ENCODE measurements at places on chromosomes 7 and 10. TPM values are rescaled to one million over a fixed set of nuclear protein-coding genes. Genes with fewer than 3 reads are reported as not detected.

The DLX6 gene
- not detected for total RNA-seq

- no peak overlapping the region for H3K4me3 ChIP-seq
- H3K36me3 ChIP-seq, result no peaks in the 10 kb centered on the region
- H3K27ac ChIP-seq, result no peak overlapping the region
- DNase-seq, result no peak
These were observed 13.7 kb downstream of the BPGM start for GRCh38 chr7:134660242-134660785.

- H3K27me3 ChIP-seq, result no peaks in the 10 kb centered on the region
- no peak for DNase-seq
- H3K4me3 ChIP-seq, result no peak overlapping the region
- H3K36me3 ChIP-seq, result no peaks in the 10 kb centered on the region
These were observed 21.0 kb upstream of the FIS1 start for GRCh38 chr7:101265622-101266516.

- no peaks in the 10 kb centered on the region for H3K36me3 ChIP-seq
- no peaks in the 10 kb centered on the region for H3K27me3 ChIP-seq
- DNase-seq, result no peak
- H3K4me3 ChIP-seq, result no peak within 1 kb of the TSS
- H3K27ac ChIP-seq, result no peak within 1 kb of the TSS
These were observed at the start of gene CPA4 for GRCh38 chr7:130292682-130293257. CPA4 (plus strand) TSS chr7:130293161; CDS start chr7:130293181, 20 bp downstream.

GRCh38 chr10:84337199-84337598 is 8.8 kb downstream of the CCSER2 start:
- H3K27me3 ChIP-seq, result no peaks in the 10 kb centered on the region
- peaks cover 4% of the 10 kb centered on the region for H3K4me1 ChIP-seq
- no peak overlapping the region for H3K27ac ChIP-seq
- no peak overlapping the region for H3K4me3 ChIP-seq
- no peaks in the 10 kb centered on the region for H3K36me3 ChIP-seq
- no peak for DNase-seq

DNA sequence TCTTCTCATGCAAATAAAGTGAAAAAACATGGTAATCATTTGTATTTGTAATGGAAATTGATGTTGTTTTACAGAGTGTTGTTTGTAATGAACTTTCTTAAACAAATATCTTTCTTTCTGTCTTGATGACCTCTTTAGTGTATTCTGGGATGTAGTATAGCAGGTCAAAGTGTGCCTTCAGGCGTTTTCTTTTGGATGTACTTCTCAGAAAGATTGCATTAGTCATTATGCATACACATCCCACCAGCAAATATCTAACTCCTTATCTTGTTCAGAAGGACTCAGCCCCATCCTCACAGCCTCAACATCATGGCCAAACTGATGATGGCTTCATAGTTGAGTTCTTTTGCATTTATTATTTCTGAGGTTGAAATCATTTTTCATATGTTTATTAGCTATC is 124.7 kb downstream of the LRRC18 start:
- no peak for DNase-seq
- H3K27ac ChIP-seq, result no peak overlapping the region
- H3K36me3 ChIP-seq, result peaks cover 68% of the 10 kb centered on the region
- peaks cover 11% of the 10 kb centered on the region for H3K4me1 ChIP-seq
- no peaks in the 10 kb centered on the region for H3K27me3 ChIP-seq

All from Karpas-422 (cell line).